Activated naive CD4-positive, alpha-beta T cell treated with anti-CD3 and anti-CD28 coated beads for 36 hours (primary cell): ENCODE measurements at places on chromosomes 2 and 18. TPM values are rescaled to one million over a fixed set of nuclear protein-coding genes. Genes with fewer than 3 reads are reported as not detected.
A peak's percentile ranks its signal among the peaks of the same experiment; 100 is the strongest.

- no peak overlapping the region for H3K27ac ChIP-seq
- no peak for DNase-seq
- no peaks in the 10 kb centered on the region for H3K27me3 ChIP-seq
- H3K4me3 ChIP-seq, result no peak overlapping the region
- no peaks in the 10 kb centered on the region for H3K36me3 ChIP-seq
Measured at GRCh38 chr2:49845671-49846070, 691.4 kb upstream of the FSHR start.

GRCh38 chr2:26628561-26629345 lies 12.4 kb downstream of the CIB4 start:
- H3K36me3 ChIP-seq, result no peaks in the 10 kb centered on the region
- H3K27me3 ChIP-seq, result peaks cover 3% of the 10 kb centered on the region
- H3K27ac ChIP-seq, result no peak overlapping the region

GRCh38 chr18:43238429-43238828 lies 38.9 kb downstream of the SYT4 start:
- no peaks in the 10 kb centered on the region for H3K27me3 ChIP-seq
- H3K4me1 ChIP-seq, result no peaks in the 10 kb centered on the region
- H3K36me3 ChIP-seq, result no peaks in the 10 kb centered on the region
- no peak for DNase-seq

GRCh38 chr2:76296438-76296837 lies 585.7 kb upstream of the GCFC2 start:
- H3K27me3 ChIP-seq, result no peaks in the 10 kb centered on the region
- no peak overlapping the region for H3K27ac ChIP-seq
- DNase-seq, result no peak
- no peaks in the 10 kb centered on the region for H3K36me3 ChIP-seq
- no peaks in the 10 kb centered on the region for H3K4me1 ChIP-seq
- H3K4me3 ChIP-seq, result no peak overlapping the region

DNA sequence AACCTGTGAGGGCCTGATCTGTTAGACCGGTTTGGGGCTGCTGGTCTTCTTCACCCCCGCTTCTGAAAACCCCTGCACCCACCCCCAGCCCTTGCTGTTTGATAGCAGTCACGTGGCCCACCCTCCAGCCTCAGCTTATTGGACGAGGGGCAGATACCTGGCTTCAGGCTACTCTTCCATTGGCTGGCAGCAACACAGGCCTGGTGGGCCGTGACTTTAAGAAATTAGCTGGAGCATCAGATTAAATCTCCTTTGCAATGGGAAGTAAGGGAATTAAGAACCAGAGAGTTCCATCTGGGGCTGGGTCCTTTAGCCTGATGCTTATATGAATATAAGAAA lies 107.3 kb downstream of the KLHL29 start:
- no peaks in the 10 kb centered on the region for H3K36me3 ChIP-seq
- no peak for DNase-seq
- peaks cover 34% of the 10 kb centered on the region for H3K4me1 ChIP-seq
- H3K27me3 ChIP-seq, result peaks cover 2% of the 10 kb centered on the region

Gene CYS1
- total RNA-seq, result not detected

DNA sequence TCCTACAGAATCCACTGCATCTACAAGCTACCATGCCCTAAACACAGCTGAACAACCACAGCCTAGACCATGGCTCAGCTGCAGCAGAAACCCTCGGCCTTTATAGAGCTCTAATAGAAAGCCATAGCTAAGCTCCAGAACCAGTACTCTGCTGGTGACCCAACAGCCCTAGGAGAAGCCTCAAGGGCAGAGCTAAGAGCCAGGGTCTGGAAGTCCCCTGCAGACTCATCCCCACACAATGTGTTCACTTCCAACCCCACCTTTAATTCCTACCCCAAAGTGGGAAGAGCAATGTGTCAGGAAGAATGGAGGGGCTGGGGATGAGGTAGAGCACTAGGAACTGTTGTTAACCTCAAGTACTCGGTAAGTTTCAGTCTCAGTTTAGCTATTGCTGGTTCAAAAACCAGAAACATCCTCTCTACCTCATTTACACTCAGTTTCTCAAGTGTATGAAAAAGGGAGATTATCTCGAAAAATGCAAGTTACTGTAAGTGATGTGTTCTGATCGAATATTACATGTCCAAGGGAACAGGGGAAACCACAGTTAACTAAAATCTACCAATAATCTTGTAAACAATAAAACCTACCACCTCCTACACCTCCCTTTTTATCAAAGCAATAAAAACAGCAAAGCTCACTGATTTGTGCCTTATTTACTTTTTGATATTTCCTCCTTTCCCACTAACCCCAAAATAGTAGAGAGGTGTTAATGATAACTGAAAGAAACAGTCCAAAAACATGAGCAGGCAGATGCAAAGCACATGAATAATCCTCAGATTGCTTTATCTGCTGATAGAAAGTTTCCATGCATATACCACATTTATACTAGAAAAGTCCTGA lies 36.2 kb downstream of the THADA start:
- H3K27ac ChIP-seq, result peak overlapping the region; percentile 93
- H3K36me3 ChIP-seq, result peaks cover 54% of the 10 kb centered on the region
- peaks cover 38% of the 10 kb centered on the region for H3K4me1 ChIP-seq
- DNase-seq, result peak; percentile 28
- peak overlapping the region; percentile 24 for H3K4me3 ChIP-seq

Gene SRD5A2
- not detected for total RNA-seq

Gene ZNF397
- total RNA-seq, result 22.6 TPM

DNA sequence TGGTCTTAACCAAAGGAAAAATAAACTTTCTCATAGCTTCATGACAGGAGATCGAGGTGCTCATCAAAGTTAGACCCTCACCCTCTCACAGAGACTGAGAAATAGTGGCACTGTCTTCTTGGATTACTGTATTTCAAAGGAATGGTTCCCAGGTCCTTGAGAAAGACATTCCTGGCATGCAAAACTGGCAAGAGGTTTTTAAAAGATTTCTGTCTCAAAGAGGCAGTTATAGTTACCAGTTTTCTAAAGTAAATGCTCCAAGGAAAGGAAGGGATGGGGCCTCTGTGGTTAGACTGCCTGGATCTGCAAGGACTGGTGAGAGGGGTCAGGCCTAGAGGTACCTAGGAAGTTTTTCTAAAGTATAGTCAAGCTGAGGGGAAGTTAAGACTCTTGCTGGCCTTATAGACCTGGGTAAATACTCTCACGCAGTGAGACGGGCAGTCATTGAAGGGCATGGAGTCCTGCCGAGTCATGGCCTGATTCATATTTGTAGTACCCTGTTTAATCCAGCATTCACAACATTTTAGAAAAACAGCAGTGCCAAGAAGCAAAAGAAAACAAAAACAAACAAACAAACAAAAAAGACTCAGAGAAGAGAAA lies 226.1 kb downstream of the DOK6 start:
- H3K27me3 ChIP-seq, result no peaks in the 10 kb centered on the region
- no peaks in the 10 kb centered on the region for H3K36me3 ChIP-seq
- H3K4me3 ChIP-seq, result no peak overlapping the region
- no peak overlapping the region for H3K27ac ChIP-seq

DNA sequence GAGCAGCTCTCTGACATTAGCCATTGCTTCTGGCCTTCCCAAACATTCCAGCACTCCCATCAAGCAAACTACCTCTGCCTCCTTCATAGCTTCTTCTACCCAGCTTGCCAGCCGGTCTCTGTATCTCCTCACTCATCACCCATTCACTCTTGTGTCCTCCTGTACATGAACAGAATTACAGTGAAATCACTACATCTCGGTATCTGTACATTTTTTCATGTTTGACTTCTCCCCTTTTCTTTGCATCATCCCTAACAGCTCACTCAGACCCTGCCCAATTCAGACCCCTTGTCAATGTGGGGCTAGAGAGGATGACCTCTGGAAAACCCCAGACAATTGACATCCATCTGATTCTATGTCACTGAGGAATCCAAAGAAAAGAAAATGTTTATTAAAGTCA lies 335.8 kb downstream of the TNS1 start:
- peaks cover 4% of the 10 kb centered on the region for H3K27me3 ChIP-seq
- H3K27ac ChIP-seq, result no peak overlapping the region
- H3K4me1 ChIP-seq, result peaks cover 15% of the 10 kb centered on the region
- H3K4me3 ChIP-seq, result no peak overlapping the region
- DNase-seq, result no peak

GRCh38 chr18:45167631-45168280 lies 447.5 kb upstream of the SLC14A2 start:
- no peak overlapping the region for H3K27ac ChIP-seq
- no peaks in the 10 kb centered on the region for H3K27me3 ChIP-seq
- no peaks in the 10 kb centered on the region for H3K36me3 ChIP-seq
- no peaks in the 10 kb centered on the region for H3K4me1 ChIP-seq
- H3K4me3 ChIP-seq, result no peak overlapping the region

DNA sequence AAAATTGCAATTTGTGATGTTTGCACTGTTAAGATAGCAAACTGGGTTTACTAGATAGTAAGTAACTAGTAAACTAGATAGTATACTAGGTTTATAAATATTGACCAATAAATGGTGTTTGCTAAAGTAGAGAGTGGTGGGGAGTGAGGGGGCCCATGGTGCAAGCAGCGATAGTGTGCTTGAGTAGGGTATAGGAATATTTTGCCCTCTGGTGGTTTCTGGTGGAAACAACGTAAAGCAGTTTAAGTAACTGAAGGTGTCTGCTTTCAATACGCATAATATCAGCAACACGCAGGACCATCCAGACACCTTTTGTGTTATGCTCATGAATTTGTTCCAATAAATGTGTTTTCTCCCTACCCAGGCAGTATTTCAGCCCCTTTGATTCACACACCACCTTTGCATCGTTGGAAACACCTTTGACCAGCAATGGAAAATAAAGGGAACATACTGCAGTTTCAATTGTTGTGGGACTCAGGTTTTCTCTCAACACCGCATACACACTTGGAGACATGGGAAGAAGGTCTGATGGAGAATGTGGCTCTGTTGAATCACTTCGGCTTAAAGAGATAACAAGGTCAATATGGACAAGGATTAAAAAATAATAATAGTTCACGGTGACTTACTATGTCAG lies 16.7 kb upstream of the STAT1 start:
- H3K4me3 ChIP-seq, result no peak overlapping the region
- peak; percentile 59 for DNase-seq
- H3K4me1 ChIP-seq, result peaks cover 48% of the 10 kb centered on the region
- H3K36me3 ChIP-seq, result peaks cover 18% of the 10 kb centered on the region
- H3K27ac ChIP-seq, result peak overlapping the region; percentile 44

Gene C2orf15
- 1.6 TPM for total RNA-seq

Gene MC2R
- total RNA-seq, result not detected

- H3K27me3 ChIP-seq, result no peaks in the 10 kb centered on the region
- peaks cover 40% of the 10 kb centered on the region for H3K4me1 ChIP-seq
- no peak overlapping the region for H3K4me3 ChIP-seq
- peaks cover 19% of the 10 kb centered on the region for H3K36me3 ChIP-seq
- DNase-seq, result no peak
Measured at GRCh38 chr2:29129586-29130281, 14.5 kb downstream of the CLIP4 start.

Gene REG3A
- total RNA-seq, result not detected

GRCh38 chr2:78383576-78383975 lies 641.9 kb upstream of the REG3G start:
- no peak overlapping the region for H3K27ac ChIP-seq
- no peak for DNase-seq
- H3K27me3 ChIP-seq, result no peaks in the 10 kb centered on the region
- H3K4me3 ChIP-seq, result no peak overlapping the region
- no peaks in the 10 kb centered on the region for H3K4me1 ChIP-seq

GRCh38 chr18:45270289-45270771 lies 344.9 kb upstream of the SLC14A2 start:
- no peak for DNase-seq
- no peak overlapping the region for H3K27ac ChIP-seq
- H3K27me3 ChIP-seq, result peaks cover 2% of the 10 kb centered on the region
- H3K4me3 ChIP-seq, result no peak overlapping the region
- H3K4me1 ChIP-seq, result no peaks in the 10 kb centered on the region

- H3K36me3 ChIP-seq, result no peaks in the 10 kb centered on the region
- no peak for DNase-seq
- H3K27me3 ChIP-seq, result peaks cover 36% of the 10 kb centered on the region
Measured at GRCh38 chr18:77572537-77572936, 322.9 kb downstream of the GALR1 start.

Gene C2orf76
- total RNA-seq, result 11.1 TPM

Gene SH3RF3
- total RNA-seq, result 1.8 TPM

GRCh38 chr2:48449073-48449840 lies 80.7 kb upstream of the STON1 start:
- H3K4me1 ChIP-seq, result peaks cover 48% of the 10 kb centered on the region
- no peaks in the 10 kb centered on the region for H3K27me3 ChIP-seq
- H3K4me3 ChIP-seq, result no peak overlapping the region
- H3K27ac ChIP-seq, result peak overlapping the region; percentile 84
- H3K36me3 ChIP-seq, result peaks cover 11% of the 10 kb centered on the region

Gene PID1
- total RNA-seq, result not detected

Gene SLC25A12
- total RNA-seq, result 17.4 TPM

- no peak overlapping the region for H3K27ac ChIP-seq
- H3K4me3 ChIP-seq, result no peak overlapping the region
- DNase-seq, result no peak
- H3K4me1 ChIP-seq, result peaks cover 10% of the 10 kb centered on the region
- H3K27me3 ChIP-seq, result no peaks in the 10 kb centered on the region
Measured at GRCh38 chr2:221422516-221423209, 149.4 kb downstream of the EPHA4 start.

- no peaks in the 10 kb centered on the region for H3K36me3 ChIP-seq
- peaks cover 9% of the 10 kb centered on the region for H3K4me1 ChIP-seq
- peaks cover 17% of the 10 kb centered on the region for H3K27me3 ChIP-seq
- no peak overlapping the region for H3K4me3 ChIP-seq
- DNase-seq, result peak; percentile 2
Measured at GRCh38 chr2:232351686-232352510, 26.7 kb upstream of the ALPP start.

DNA sequence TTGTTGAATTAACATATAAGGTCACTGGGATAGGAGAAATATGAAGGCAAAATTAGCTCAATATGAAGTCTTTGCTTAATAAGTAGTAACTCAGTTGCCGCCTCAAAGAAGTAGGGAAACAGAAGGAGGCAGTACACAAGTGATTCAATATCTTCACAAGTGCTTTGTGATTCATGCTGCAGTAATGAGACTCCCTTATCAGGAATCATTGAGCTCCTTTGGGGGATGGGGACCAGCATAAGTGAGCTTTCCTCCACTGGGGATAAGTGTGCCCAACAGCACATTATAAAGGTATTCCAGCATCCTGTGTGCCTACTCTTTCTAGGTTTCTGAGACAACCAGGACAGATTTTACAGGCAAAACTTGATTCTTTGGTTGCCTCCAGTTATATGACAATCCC lies 323.4 kb upstream of the UBE2E3 start:
- no peak for DNase-seq
- no peaks in the 10 kb centered on the region for H3K36me3 ChIP-seq
- H3K4me1 ChIP-seq, result no peaks in the 10 kb centered on the region
- no peak overlapping the region for H3K4me3 ChIP-seq

DNA sequence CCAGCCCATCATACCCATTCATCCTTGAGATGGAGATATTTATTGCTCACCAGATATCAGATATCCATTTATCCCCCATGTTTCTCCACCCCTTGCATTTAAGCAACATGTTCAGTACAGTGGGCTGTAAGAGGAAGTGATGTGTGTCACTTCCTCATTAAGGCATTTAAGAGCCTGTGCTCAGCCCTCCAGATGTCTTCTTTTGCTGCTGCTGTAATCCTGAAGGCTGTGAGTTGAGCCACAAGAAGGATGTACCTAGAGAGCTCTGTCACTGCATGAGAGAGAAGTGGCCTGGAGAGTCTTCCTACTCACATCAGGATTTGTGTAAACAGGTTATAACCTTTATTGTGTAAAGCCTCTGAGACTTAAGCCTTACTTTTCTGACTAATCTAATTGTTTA lies 151.8 kb upstream of the UNC80 start:
- H3K4me1 ChIP-seq, result no peaks in the 10 kb centered on the region
- H3K27ac ChIP-seq, result no peak overlapping the region
- no peak for DNase-seq
- no peaks in the 10 kb centered on the region for H3K36me3 ChIP-seq

GRCh38 chr2:237696461-237696860 lies 69.1 kb downstream of the LRRFIP1 start:
- H3K36me3 ChIP-seq, result peaks cover 5% of the 10 kb centered on the region
- H3K27ac ChIP-seq, result peak overlapping the region; percentile 95
- DNase-seq, result peak; percentile 74
- H3K4me1 ChIP-seq, result peaks cover 74% of the 10 kb centered on the region
- no peaks in the 10 kb centered on the region for H3K27me3 ChIP-seq
